ENCODE measurements at places on chromosomes 2 and 18.

GRCh38 chr2:97871096-97871780, 124.5 kb downstream of the TMEM131 start:
- no peak for ATAC-seq

DNA sequence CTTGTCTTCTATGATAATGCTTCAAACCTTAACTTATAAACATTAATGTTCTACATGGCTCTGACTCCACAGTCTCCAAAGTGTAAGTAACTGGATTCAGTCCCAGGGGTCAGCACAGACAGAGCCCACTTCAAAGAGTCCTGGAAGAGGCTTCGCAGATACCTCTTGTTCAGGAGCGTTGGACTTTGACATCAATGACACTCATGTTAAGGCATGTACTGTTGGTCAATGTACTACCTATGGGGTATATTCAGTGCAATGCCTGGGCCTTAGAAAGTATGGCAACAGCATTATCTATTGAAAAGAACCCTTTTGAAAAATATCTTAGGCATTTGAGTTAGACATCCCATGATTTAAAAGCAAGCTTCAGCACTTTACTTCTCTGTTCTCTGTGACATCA, 143.1 kb downstream of the GRB14 start:
- ATAC-seq = no peak

DNA sequence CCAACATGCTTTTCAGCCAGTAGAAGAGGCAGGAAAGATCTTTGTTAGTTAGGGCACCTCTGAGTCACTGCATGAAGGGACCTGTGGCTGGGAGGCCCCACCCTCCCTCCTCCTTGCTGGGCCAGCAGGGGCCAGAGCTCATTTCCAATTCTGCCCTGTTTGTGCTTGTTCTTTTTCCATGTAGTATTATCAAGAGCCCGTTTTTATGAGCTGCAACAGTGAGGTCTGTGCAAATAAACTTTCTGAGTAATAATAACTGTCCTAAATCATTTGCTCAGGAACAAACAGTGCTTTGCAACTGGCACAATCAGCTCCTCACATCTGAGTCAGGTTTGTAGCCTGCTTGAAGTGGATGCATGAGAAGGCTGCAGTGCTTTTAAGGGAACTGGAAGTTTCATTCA, 128.0 kb downstream of the ARL4C start:
- peak; percentile 93 for ATAC-seq

DNA sequence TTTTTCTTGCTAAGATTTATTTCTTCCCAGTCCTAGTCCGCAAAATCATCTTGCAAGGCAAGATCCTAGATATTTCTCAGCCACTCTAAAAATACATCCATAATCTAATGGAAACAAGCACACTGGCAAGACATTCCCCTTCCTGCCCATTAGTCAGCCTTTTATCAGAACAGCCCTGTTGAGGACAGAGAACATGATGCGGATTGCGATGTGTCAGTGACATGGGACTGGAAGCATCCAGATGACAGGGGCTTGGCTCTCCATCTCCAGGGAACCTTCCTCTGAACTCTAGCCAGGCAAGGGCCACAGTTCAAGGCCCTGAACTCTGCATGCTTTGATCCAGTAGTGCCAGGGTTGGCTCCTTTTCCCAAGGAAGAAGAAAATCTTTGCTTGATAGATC, 70.0 kb downstream of the VSNL1 start:
- no peak for ATAC-seq

- peak; percentile 25 for ATAC-seq
Measured at GRCh38 chr2:222424729-222425671, 657 bp downstream of the SGPP2 start.

DNA sequence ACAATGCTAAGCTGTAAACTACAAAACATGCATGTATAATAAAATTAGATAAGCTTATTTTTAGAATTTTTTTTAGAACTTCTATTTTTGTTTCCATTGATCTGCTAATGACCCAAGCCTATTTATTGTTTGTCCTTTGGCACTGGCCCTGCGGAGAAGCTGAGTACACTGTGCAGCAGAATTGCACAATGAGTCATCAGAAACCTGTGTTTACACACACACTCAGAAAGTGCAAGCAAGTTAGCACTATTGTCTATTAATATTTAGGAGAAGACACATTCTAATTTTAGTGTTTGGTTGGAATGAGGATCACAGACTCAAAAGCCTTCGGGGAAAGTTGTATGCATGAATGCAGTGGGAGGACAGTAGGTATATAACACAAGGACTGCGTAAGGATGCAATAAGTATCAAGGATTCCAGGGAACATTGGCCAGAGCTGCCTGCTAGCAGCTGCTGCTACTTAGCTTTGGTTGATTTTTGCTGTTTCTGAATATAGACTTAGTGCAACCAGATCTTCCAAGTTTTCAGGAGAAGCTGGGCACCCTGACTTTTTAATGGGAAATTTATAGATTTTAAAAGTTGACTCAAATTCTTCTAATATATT, 128.2 kb downstream of the KCNH7 start:
- ATAC-seq = no peak

GRCh38 chr18:34773378-34773777, 63.3 kb downstream of the DTNA start:
- ATAC-seq = no peak

DNA sequence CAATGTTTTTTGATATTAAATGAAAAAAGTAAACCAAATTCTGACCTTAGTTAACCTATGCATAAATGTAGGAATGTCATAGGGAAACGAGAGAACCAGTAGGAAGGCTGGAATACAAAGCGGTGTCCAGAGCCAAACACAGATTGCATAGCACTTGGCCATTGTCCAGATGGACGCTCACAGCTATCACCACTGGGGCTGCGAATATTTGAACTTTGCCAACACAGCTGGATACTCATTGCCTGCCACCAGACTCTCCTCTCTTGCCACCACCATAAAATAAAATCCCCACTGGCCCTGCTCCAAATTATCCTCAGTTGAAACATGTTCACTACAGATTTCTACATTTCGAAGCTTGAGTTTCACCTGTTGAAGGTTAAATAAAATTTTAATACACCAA, 159.3 kb upstream of the GULP1 start:
- ATAC-seq = no peak

DNA sequence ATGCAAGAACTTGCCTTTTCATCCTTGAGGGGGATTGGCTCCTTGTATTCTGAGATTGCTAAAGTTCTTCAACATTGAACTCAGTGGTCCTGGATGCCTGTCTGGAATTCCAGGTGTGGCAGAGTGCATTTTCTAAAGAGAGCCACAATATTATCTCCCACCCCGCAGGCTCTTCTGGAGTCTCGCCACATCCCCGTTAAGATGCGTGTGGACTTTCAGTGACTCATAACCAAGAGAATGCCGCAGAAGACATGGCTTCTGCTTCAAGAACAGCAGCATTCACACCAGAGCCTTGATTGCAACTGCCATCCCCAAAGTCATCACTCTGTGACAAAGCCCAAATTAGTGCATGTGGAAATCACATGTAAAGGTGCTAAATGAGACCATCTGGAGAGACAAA, 142.7 kb downstream of the CDH20 start:
- no peak for ATAC-seq

GRCh38 chr2:240626531-240627300, 1.4 kb downstream of the GPR35 start:
- ATAC-seq = peak; percentile 19

- ATAC-seq = no peak
Measured at GRCh38 chr2:150674283-150674682, 186.8 kb upstream of the RND3 start.

- no peak for ATAC-seq
Measured at GRCh38 chr2:194867328-194867727, 789.7 kb upstream of the SLC39A10 start.

DNA sequence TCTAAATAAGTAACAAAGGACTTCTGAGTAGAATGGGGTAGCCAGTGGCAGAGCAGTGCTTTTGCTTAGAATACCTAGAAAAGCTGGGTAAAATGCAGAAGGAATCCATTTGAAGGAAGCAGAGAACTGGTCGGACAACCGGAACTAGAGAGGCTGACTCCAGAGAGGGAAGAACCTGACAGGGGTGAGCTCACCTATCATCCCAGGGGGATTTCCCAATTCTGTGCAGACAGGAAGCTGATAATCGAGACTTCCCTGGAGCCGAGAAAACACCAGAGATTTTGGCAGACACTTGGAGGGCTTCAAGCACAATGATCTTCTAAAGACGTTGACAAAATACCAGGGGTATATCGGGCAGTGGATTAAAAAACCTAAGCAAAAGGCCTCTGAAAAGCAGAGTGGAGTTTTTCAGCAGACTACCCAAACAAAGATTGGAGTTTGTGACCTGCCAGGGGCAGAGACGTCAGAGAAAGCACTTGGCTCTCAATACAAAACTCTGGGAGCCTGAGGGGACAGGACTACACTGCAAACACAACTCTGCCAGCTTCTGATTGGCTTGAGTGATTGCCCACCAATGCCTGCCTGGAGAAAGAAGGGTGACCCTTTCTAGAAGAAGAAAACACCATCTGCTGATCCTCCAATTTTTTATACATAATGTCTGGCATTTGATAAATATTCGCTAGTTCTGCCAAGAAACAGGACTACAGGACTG, 67.5 kb upstream of the TTN start:
- no peak for ATAC-seq
